ENCODE measurements at places on chromosomes 2 and 18.

GRCh38 chr18:28005164-28005563, 171.8 kb downstream of the CDH2 start:
- DNase-seq, result no peak

DNA sequence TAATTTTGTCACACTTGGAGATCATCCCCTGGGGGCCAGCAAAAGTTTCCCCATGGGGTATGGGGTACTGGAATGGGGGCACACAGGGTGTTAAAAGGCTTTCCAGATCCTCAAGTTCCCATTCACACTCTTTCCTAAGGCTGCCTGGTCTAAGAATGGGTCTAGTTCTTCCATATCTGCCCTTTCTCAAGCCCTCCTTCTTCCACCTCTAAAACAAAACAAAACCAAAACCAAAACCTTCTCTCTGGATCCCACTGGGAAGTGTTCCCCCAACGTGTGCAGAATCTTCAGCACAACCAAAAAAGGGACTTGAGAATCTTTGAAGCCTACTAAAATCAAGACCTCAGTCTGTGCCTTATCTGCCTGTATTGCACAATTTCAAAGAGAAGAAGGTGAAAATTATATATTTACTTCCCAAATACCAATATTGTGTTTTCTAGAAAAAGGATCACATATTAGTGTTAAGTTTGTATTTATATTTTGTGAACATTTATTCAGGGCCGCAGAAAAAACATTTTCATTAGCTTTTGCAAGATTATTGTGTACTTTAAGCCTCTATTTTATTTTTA, 207.2 kb upstream of the TCF4 start:
- no peak for DNase-seq

GRCh38 chr2:171206422-171207115, 45.9 kb upstream of the TLK1 start:
- no peak for DNase-seq

DNA sequence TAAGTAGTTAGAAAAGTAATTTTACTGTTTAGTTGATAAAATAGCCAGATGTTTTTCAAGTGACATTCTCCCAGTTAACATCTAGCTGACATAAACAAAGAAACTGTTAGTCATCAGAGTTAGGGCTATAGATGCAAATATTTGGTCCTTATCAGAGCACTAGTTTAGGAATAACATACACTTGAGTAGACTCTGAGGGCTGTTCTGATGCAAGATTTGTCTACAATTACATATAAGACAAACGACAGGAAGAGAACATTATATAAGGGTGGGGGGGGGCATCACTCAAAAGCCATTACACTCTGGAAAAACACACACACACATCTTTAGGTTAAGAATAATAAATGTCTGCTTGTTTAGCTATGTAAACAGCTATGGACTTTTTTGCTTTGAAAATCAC, 554.4 kb upstream of the LRRTM1 start:
- no peak for DNase-seq

DNA sequence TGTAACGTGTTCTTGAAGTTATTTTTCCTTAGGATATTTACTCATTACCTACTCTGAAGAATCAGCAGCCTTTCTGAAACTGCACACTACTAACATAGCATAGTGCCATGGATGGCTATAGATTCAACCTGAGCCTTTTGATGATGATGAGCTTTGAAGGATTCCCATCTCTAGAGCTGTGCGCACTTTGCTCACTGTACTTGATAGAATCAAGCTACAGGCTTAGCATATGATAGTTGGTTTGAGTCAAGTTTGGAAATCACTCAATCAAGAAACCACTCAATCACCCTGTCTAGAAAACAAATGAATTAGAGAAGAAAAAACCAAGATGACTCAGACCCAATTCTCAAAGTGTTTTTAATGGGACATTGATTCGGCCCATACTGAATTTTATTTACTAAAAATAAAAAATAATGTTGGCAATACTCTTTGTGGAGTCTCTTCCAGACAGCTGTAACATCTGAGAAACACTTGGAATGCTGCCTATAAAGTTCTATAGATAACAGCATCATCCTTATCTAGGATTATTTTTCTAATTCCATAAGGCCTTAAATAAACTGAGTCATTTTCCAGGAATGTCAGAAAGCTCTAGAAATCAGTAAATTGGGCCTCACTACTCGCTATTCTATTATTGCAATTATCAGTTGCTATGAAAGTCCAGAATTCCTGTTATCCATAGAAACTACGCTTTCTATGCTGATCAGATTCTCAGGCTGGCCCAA, 259.0 kb upstream of the ERBB4 start:
- DNase-seq, result no peak

DNA sequence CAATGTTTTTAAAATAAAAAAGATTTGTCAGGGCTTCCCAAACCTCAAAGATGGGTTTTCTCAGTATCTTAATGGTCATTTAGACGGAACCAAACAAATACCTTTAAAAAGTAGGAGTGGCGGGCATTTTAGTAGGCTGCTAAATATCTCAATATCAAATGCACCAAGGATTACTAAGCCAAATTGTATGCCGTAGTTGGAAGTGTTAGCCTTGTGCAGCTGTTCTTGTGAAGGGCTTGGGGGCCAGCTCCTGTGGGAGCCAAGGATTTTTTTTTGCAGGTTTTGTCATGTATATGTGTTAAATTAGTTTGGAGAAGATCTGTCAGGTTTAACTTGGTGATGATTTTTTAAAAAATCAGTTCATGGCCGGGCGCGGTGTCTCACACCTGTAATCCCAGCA, 52.1 kb downstream of the ACTR2 start:
- DNase-seq, result no peak

DNA sequence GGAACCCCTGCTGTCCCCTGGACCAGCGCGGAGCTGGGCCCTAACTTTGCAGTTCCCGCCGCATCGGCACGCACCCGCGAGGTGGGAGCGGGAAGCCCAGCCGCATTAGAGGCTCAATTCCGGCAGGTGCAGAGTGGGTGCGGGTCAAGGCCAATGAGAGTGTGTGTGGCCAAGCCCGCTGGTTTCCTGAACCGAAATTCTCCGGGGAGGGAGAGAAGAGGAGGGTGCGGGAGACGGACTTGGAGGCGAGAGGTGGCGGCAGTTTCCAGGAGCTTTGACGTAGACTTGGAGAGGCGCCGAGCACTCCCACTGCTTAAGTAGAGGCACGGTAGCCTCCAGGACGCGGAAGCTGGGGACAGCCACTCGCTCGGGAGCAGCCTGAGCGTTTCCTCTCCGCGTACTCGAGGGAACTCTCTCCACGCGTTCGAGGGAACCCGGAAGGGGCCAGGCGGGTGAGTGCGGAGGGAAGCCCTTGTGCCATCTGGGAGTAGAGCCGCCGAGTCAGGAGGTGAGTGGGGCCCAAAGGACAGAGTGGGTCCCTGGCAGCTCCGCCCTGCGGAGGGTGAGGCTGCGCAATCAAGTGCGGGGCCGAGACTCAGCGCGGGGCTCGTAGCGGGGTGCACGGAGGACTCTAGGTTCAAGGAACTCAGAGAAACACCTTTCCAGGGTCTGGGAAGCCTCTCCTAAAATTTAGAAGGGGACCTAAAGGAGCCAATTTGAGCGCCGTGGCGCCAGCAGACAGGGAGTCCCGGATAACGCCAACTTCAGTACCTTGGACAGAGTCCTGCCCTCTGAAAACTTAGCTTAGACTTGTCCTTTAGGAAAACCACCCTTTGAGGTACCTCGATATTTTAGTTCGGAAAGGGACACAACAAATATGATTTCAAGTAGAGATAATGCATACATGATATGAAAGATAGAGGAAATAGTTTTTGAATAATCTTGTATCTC, at the start of gene FAM237A:
FAM237A (plus strand) TSS at position 413 of the 951 bp plus-strand sequence. CDS start 1,750 bp downstream, outside the sequence.
- DNase-seq, result no peak

DNA sequence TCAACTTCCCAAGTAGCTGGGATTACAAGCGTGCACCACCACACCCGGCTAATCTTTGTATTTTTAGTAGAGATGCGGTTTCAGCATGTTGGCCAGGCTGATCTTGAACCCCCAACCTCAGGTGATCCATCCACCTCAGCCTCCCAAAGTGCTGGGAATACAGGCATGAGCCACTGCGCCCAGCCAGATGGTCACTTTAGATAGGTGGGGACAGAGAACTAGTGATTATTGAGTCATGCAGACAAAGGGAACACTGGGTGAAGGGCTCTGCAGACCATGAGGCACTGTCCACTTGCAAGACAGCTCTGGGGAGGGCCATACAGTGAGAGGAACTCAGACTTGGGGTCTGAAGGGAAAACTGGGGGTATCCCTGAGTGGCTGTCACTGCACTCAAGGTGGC, 58.4 kb upstream of the POMC start:
- no peak for DNase-seq

DNA sequence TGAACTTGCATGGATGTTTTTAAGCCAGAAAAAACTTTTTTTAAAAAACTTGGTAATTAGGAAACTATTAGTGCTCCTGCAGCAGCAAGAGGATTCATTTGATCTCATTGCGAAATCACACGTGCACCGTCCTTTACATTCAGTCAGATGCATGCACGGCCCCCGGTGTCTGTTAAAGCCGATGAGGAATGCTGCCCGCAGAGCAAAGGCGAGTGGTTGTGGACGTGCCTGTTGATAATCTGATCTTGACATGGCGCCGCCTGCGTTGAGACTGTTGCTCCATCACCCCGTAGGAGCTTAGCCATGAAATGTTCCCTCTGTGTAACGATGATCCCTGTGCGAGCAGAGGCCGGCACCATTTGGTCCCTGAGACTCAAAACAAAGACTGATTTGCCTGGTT, 300.0 kb downstream of the GBX2 start:
- DNase-seq, result no peak

DNA sequence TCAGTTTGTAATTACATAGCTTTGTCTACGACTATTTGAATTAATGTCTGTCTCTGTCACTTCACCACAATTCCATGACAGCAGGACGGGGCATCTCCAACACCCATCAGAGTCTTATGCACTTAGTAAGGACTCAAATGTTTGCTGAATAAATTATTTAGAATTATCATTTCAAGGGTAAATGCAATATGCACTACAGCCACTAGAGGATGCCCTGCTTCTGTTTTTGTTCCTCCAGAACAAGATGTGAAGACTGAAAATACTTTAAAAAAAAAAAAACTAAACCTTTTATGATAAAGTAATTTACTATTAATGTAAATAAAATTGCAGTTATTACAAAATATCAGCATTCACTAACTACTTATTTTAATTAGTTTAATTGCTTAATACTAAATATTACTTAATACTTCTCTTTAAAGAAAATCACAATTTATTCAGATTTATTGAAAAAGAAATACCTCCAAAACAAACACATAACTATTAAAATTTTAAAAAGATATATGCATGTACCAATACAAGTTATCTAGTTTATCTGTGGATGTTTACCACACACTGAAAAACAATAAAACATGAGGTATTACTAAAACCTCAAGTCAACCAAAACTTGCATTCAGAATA, 3.2 kb downstream of the PIGN start:
- no peak for DNase-seq

GRCh38 chr18:11785444-11786055, 65.7 kb upstream of the CHMP1B start:
- no peak for DNase-seq

GRCh38 chr2:231369580-231370428, 25.7 kb upstream of the B3GNT7 start:
- no peak for DNase-seq

DNA sequence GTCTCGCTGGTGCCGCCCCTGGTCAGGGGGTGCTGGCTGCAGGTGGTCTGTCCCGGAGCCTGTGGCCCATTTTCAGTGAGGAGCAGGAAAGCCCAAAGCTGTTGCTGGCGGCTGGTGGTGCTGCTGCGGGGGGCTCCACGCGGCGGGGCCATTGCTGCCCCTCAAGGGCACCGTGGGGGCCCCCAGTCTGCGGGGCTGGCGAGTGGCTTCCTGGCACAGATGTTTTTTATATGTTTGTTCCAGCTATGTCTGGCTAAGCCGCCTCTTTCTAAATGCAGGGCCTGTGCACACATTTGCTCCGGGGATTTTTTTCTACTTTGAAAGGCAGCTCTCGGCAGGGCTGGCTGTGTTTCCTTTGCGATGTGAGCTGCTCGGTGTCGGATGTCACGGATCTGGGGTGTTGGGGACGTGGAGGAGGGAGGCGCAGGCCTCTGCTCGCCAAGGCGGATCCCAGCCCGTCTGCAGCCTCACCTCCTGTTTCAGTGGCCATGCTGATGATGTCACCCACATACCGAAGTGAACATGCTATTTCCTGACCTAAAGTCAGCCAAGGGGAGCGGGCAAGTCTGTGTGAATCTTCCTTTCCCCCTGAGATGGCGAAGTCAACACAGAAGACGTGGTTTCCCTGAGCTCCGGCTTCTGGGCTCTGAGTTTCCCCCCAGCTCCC, 112.0 kb upstream of the CTDP1 start:
- DNase-seq, result no peak

DNA sequence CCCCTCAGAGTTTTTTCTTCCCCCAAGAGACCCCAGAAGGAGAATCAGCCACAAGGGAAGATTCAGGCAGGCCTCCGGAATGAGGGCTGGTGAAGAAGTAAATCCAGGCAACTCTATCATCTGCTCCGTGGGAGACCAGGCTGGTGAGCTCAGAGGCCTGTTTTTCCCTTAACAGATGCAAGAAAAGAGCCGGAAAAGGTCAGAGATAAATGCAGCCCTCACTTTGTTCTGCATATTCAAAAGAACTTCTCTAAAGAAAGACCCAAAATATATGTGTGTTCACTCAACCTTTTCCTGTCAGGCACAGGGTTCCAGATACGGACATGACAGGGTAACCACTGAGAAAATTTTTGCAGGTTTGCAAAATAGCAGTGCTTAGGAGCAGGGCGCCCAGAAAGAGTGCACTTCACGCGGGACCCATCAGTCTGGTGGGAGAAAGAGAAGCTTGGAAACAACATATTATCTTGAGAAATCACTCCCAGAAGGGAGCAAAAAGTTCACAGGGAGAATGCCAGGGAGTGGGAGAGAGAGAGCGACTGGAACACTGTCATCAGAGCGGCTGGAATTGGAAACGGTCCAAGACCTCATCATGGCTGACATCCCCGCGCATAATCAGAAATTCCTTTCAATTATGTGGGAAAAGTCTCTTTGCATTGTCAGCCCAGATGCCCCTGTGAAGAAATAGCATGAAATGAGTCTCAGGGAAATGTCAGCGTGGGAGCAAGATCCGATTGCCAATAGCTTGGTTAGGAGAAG, 244.8 kb upstream of the SLC14A2 start:
- no peak for DNase-seq

Measured in HL-60 (cell line).